ENCODE measurements at places on chromosomes 12 and 14.

DNA sequence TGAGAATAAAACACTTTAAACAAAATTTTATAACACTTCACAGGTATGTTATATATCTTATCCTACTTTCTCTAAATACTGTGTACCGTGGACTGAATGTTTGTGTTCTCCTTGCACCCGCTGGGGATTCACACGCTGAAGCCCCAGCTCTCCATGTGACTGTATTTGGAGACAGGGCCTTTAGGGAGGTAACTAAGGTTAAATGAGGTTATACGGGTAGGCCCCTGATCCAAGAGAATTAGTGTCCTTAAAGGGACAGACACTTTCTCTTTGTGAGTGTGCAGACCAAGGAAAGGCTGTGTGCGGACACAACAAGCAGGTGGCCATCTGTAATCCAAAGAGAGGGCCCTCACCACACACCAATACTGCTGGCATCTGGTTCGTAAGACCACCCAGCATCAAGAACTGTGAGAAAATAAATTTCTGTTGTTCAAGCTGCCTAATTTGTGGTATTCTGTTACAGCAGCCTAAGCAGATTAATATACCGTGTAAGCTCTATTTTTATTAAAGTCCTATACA is 70.1 kb upstream of the TTC7B start:
- DNase-seq: no peak

GRCh38 chr12:89392391-89392790 is 40.1 kb upstream of the DUSP6 start:
- no peak for DNase-seq

DNA sequence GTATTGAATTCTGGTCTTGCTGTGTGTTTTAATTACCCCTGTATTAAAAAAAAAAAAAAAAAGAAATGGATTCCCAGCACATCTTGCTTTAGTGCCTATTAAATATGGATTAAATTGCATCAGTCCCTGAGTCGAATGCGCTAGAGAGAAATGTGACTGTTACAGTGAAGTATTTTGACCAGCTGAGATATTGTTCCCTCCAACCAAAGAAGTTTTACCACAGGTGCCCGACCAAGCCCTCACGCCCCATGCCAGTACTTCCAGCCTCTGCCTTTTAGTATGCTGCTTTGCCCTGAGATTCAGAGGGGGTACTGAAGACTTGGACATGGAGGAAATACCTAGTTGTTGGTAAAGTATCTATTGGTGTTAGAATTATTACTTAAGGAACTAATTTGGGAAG is 159.7 kb downstream of the TTLL5 start:
- no peak for DNase-seq

GRCh38 chr12:11524446-11524845 is 125.0 kb upstream of the ETV6 start:
- no peak for DNase-seq

GRCh38 chr12:6538420-6539313 is 4.3 kb downstream of the GAPDH start:
- DNase-seq: peak; percentile 71

- no peak for DNase-seq
These were observed 187.1 kb upstream of the HMGA2 start for GRCh38 chr12:65637150-65637549.

DNA sequence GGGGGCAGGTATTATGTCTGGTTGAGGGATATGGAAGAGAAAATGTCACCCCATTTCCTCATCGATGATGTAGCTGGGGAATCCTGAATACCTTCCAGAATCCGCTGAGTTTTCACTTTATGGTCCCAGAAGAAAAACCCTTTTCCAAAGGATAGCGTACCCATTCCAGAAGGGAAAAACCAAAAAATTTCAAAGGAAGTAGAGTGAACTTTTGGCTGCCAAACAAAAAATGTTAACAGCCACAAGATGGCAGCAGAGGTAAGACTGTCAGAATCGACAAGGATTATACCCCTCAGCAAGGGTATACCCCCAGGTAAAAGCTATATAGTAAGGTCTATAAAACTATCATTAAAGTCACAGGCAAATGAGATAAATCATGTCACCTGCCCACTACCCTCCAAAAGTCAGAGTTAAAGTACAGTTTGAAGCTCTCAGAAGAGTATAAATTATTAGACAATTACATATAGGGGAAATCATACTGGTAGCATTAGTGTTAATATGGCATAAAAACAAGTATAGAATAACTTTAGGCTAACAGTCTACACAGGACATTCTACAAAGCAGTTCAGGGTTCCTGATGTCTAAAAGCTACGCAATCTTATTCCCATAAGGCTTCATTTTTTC is 18.0 kb downstream of the ACIN1 start:
- DNase-seq: no peak

DNA sequence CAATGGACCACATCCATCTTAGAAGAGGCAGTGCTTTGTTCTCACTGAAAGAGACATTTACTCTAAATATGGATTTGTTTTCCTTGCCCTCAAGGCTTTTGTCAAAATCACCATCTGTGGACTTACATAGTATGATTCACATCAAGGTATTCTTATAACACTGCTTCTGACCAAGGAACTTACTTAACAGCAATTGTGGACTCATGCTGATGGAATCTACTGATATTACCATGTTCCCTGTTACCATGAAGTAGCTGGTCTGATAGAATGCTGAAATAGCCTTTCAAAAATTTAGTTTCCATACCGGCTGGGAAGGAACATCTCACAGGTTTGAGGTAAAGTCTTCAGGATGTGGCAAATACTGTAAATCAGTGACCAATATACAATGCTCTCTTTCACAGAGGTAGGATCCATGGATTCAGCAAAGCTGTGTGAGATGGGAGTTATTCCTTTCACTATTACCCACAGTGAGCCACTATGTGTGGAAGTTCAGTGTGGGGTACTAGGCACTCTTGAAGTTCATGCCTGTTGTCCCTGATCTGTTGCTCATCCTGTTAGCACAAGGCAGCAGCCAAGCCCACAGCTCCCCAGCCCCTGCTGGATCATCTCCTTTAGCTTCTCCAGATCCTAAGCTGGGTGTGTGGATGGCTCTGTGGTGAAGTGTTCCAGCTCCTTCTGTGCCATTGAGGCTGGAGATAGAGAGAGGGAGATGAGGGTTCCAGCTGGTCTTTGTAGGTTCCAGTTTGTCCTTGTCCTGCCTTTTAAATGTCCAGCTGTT is 126.4 kb downstream of the ATP23 start:
- DNase-seq: no peak

GRCh38 chr12:29691161-29691854 is 92.4 kb downstream of the TMTC1 start:
- DNase-seq: peak; percentile 53

- no peak for DNase-seq
These were observed 14.3 kb downstream of the RASSF8 start for GRCh38 chr12:25972783-25973182.

DNA sequence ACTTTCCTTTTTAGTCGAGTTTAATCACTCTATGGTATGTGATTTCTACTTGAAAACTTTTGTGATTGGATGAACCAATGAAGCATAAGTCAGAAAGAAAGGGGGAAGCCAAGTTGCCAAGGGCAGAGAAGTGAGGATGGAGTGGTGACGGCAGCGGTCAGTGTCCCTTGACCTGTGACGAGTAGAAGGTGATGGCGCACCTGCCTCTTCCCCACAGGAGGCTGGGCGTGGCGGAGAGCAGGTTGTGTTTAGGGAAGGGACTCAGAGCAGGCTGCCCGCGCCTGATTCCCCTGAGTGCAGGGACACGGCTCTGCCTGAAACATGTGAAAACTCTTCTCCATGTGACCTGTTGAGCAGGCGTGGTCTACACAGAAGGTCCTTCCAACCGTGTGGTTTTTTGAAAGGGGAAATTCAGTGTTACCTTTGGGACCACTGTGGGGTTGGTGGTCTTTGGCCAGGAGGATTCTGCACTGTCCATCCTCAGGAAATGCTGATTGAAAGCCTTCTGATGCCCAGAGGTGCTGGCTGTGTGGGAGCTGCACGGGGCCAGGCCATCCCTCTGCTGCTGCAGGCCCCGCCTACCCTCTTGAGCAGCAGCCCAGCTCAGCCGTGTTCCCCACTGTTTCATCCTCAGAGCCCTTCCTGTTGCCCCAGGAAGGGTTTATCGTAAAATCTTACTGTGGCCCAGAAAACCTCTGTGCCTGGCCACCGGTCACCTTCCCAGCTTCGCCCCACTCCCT is 23.5 kb upstream of the AMN start:
- DNase-seq: no peak

- DNase-seq: no peak
These were observed 11.2 kb downstream of the PRPF39 start for GRCh38 chr14:45095143-45095542.

DNA sequence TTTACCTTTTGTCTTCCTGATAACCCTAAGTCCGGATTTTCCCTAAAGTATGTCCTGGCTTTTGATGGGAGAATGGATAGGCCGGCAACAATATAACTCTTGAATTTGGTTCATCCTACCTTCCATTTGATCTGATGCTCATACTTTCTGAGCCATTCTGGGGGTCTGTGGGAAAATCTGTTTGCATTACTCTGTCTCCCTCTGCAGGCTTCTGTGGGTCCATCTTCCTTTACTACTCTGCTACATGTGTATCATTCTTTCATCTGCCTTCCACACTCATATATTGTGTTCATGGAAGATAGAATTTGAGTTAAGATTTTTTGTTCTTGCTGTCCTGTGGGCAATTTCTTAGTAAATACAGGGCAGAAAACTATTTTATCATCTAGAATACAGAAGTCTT is 101.5 kb downstream of the NAV3 start:
- no peak for DNase-seq

DNA sequence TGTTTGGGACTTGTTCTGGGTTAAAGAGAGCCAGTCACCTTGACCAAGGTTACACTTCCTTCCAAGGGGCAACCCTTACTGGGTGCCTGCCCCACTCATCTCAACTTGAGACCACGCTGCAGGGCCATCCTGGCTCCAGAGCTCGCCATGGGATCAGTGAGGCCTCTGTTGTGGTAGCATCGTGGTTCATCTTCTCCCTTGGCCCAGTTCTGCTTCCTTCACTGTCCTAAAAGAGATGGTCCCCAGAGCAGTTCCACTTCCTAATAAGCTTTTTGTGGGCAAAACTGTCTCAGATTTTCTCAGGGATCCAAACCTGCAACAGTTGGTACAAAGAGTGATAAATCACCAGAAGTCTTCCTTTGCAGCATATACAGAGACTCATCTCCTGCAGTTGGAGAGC is 165.9 kb upstream of the TMEM260 start:
- DNase-seq: no peak

DNA sequence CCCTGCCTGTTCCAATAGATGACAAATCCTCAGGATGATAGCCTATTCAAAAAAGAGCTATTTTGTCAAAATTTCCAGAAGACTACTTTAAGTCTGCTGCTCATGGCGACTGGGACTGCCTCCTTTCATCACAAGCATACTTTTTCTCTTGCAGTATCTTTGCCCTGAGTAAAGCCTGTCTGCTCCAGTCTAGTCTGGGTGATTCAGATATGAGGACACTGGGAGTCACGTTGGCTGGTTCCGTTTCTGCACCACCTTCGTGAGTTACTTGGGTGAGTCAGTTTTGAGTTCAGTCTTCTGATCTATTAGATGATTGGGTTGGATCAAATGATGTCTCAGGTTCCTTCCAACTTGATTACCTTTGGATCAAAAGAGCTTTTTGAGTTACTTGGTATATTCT is 301.3 kb upstream of the STXBP6 start:
- DNase-seq: no peak

DNA sequence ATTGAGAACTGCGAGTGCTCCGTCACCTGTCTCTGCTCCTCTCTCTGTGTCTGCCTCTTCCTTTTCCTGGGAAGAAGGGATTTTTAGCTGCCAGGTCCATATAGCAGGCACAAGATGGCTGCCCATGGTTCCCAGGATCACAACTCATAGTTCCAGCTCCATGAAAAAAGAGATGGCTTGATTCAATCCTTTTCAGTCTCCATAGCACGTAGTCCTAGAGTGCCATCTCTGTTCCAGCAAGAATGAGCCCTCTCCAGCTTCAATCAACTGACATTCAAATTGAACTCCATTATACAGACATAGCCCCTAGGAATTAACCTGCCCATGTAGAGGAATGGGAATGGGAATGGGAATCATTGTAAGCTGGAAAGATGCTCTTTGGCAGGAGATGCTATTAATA is 34.7 kb upstream of the RTRAF start:
- DNase-seq: no peak

GRCh38 chr14:29030121-29030520 is 263.5 kb downstream of the FOXG1 start:
- DNase-seq: no peak

- no peak for DNase-seq
These were observed 309.5 kb downstream of the ATXN7L3B start for GRCh38 chr12:74847169-74847568.

DNA sequence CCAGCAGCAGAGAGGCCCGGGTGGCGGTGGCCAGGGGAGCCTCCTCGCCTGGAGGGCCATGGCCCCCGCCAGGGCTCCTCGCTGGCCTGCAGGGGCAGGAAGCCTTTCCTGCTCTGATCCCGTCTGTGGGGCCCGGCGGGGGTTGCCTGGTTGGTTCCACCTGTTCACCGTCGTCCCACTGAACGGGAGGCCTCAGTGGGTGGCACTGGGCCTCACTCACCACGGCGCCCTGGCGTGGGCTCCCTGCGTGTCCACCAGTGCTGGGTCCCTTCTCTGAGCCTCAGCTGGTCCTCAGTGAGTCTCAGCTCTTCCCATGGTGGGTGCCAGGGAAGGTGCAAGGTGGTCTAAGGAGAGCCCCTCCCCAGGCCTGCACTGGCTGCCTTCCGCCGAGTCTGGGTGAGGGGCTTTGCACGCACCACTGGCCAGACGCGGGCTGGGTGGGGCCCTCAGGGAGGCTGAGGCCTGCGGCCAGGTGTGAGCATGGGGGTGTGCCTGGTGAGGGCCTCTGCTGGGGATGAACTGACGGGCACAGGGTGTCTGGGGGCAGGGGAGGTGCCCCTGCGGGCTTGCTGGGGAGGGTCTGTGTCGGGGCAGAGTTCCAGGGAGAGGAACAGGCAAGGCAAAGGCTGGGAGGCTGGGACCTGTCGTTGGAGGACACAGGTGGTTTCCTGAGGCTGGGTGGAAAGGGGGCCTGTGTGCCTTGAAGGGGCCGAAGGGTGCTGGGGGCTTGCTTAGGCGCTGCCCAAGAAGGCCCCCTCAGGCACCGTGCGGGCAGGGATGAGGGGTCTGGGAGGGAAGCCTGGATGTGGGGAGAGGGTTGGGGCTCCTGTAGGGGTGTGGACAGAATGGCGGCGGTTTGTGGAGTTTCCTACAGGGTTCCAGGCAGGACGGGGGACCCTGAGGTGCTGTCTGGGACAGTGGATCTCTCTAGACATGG is 339.8 kb downstream of the TMEM121 start:
- DNase-seq: no peak

GRCh38 chr12:92927055-92927435 is 2.0 kb downstream of the EEA1 start:
- DNase-seq: peak; percentile 39

GRCh38 chr12:130632642-130633041 is 83.5 kb downstream of the RIMBP2 start:
- no peak for DNase-seq

DNA sequence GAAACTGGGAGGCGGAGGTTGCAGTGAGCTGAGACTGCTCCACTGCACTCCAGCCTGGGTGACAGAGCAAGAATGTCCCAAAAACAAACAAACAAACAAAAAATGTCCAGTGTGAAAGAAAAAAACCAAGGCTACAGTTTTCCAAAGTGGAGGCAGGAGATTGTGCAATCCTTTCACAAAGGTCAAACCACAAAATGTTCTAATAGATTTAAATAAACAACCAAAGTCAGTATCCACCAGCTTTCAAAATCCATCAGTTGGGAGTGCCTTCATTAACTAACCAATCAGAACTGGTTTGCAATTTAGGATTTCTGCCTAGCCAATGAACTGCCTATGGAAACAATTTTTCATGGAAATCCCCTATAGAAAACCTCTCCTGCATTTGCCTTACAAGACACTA is 52.3 kb upstream of the TRIM9 start:
- no peak for DNase-seq

GRCh38 chr12:57435293-57435692 is 709 bp downstream of the INHBC start:
- no peak for DNase-seq

Data from ELF-1 (cell line).